Muscle of leg (tissue), 16 donors: ENCODE measurements at places on chromosomes 5 and 9.

DNA sequence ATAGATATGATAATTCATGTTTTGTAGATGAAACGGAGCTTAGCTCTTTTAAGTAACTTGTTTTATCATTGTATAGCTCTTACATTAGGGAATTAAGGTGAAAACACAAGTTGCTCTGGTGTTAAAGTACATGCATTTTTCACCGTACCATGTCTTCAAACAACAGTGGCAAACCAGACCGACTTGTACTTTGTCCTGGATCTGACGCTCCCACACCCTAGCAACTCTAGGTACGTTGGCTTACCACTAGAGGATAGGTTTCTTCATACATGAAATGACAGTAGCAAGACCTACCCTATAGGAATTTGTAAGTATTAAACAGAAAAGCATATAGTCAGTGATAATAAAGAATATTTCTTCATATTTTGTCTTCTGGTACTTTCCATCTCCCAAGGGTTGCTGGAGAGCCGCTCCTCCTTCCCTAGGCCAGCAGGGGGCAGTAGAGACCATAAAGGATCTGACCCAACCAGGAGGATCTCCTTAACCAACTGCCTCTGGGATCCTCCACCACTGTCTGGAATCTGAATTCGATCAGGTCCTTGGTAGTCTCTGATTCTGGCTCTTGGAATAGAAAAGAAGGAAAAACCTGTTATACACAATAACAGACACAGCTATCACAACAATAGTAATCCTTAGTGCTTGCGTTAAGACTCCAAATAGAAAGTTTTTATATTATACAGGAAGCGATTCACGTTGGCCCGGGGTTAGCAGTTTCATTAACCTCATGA lies 136.7 kb downstream of the CAVIN4 start:
- peak; percentile 64 for DNase-seq

DNA sequence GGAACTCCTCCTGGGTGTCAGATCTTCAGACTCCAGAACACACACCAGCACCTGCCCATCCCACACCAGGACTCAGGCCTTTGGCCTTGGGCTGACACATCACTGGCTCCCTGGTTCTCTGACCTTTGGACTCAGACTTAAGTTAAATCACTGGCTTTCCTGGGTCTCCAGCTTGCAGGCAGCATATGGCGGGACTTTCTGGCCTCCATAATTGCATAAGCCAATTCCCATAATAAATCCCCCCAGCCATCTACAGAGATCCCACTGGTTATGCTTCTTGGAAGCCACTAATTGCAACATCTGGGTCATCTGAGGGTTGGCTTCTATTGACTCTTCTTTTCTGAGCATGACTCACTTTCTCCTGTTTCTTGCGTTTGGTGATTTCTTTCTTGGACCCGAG lies 80.3 kb upstream of the SARDH start:
- DNase-seq, result no peak

DNA sequence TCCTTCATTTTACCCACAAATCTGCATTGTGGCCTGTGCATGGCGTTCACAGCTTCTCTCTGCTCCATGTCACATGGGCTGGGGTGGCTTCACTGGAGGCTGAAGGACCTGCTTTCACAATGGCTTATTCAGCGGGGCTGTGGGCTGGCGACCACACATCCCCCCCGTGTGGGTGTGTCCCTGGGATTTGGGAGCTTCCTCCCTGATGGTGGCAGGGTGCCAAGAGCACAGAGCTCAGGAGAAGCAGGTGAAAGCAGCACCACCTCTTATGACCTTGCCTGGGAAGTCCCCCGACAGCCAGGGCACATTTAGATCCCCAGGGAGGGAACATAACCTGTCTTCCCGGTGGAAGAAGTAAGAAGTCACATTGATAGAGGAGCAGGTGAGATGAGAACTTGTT lies 5.0 kb upstream of the MED10 start:
- DNase-seq, result no peak

- DNase-seq, result no peak
These were observed 58.2 kb downstream of the RFK start for GRCh38 chr9:76336027-76336426.

- no peak for DNase-seq
These were observed 33.1 kb upstream of the TRIM32 start for GRCh38 chr9:116654059-116654355.

DNA sequence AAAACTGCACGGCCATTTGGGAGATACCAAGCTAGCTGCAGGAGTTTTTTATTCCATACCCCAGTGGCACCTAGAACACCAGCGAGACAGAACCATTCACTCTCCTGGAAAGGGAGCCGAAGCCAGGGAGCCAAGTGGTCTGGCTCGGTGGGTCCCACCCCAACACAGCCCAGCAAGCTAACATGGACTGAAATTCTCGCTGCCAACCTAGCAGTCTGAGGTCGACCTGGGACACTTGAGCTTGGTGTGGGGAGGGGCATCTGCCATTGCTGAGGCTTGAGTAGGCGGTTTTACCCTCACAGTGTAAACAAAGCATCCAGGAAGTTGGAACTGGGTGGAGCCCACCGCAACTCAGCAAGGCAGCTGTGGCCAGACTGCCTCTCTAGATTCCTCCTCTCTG lies 108.9 kb upstream of the CHD1 start:
- no peak for DNase-seq

- DNase-seq, result no peak
These were observed 104.8 kb downstream of the VCAN start for GRCh38 chr5:83576341-83576740.

DNA sequence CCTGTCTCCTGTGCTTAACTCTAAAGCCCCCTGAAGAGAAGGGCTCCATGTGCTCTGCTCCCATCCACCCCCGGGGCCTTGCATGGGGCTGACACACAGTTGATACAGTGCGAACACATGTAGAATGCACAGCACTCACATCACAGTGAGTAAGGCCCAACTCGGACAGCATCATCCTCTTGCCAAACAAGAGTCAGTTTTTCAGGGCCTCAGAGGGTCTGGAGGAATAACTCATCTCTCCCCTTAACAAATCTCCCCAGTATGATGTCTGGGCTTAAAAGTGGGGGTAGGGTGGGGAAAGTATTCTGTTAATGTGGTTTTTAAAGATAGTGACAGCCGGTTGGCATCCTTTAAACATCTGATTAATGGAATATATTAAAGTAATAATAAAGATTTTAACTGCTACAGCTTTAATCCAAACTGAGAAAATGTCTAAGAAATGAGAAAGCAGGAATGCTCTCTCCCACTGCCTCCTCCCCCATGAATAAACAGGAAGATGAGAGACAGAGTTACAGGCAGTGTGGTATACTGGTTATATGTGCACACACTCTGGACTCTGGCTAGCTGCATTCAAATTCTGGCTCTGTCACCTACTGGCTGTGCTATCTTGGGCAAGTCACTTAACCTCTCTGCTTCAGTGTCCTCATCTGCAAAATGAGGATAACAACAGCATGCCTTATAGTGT lies 22.5 kb downstream of the APBA1 start:
- DNase-seq, result no peak

- peak; percentile 23 for DNase-seq
These were observed 269.7 kb downstream of the MLLT3 start for GRCh38 chr9:20352591-20352990.

DNA sequence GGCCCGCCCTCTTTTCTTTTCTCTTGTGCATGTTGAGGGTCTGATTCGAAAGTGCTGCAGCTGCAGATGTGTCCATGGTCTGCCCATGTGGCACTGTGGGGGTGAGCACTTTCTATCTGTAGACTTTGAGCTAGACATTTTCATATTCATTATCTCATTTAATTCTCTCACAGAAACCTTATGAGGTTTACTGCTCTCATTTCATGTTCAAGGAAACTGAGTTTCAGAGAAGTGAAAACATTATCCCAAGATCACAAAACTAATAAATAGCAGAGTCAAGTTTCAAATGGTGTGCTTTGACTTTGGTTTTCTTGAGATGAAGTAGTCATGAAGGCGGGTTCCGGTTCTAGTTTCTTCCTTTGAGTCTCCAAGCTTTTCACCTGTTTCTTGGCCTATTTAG lies 536.5 kb upstream of the ZNF462 start:
- no peak for DNase-seq

DNA sequence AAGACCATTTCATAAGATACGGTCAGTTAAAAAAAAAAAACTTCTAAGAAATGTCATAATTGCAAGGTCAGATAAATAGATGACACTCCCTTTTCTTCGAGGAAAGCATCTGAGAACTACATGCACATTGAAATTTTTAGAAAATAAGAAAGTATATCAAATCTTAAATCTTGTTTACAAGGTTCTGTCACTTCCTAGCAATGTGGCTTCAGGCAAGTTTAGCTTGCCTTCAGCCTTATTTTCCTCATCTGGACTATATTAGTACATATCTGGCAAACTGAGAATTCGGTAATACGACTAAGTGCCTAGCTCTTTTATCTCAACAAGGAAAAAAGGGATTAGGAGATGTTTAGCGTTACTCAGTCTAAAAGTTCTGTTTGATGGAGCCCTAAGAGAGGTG lies 32.5 kb upstream of the OR2K2 start:
- DNase-seq, result no peak

- DNase-seq, result peak; percentile 86
These were observed 574.7 kb upstream of the MEF2C start for GRCh38 chr5:89457411-89458331.

DNA sequence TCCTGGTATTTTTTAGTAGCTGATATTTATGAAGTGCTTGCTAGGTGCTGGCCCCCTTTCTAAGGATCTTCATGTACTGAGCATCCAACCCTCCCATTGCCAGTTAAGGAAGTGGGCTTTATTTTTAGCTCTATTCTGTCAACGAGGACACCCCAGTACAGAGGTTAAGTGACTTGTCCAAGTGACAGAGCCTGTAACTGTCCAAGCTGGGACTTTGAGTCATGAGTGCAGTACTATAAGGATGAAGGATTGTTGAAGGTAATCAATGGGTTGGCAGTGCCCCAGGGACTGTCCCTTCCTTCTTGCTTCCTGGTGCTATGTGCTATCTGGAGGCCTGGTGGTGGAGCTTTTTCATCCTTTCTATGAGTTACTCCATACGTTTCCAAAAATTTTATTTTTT lies 18.0 kb upstream of the FABP6 start:
- no peak for DNase-seq

DNA sequence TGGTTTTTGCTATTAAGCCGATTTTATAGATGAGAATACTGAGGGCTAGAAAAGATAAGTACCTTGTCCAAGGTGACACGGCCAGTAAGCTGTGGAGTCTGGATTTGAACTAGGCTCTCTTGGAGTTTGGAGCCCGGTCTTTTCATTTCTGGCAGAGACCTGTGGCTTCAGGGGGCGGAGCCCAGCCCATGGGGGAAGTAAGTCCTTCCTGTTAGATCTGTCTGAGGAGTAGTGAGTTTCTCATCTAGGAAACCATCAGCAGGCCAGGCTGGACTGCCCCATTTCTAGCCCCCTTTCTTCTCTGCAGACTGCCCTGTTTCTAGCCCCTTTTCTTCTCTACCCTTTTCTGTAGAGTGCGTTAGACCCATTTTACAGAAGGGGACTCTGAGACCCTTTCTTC lies 521 bp upstream of the PTGS1 start:
- DNase-seq, result no peak

DNA sequence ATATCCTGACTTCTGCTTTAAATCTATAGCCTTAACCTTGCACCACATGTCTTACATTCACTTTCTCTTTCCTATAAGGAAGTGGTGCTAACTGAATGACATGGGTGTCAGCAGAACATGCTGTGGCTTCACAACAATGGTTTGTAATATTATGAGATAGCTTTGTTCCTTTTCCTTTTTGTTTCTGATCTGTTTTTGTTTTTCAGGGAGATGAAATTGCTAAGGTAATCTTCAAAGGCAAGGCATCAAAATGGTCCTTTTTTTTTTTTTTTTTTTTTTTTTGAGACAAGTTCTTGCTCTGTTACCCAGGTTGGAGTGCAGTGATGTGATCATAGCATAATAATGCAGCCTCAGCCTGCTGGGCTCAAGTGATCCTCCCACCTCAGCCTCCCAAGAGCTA lies 53.6 kb upstream of the RANBP6 start:
- peak; percentile 27 for DNase-seq

- DNase-seq, result no peak
These were observed 192.4 kb downstream of the HSPA4 start for GRCh38 chr5:133244242-133244641.

GRCh38 chr9:17063535-17064135 lies 71.2 kb upstream of the CNTLN start:
- DNase-seq, result peak; percentile 46

GRCh38 chr9:35191105-35191504 lies 29.3 kb downstream of the UNC13B start:
- DNase-seq, result no peak

- DNase-seq, result no peak
These were observed 17.2 kb downstream of the TRIM14 start for GRCh38 chr9:98101868-98102273.

DNA sequence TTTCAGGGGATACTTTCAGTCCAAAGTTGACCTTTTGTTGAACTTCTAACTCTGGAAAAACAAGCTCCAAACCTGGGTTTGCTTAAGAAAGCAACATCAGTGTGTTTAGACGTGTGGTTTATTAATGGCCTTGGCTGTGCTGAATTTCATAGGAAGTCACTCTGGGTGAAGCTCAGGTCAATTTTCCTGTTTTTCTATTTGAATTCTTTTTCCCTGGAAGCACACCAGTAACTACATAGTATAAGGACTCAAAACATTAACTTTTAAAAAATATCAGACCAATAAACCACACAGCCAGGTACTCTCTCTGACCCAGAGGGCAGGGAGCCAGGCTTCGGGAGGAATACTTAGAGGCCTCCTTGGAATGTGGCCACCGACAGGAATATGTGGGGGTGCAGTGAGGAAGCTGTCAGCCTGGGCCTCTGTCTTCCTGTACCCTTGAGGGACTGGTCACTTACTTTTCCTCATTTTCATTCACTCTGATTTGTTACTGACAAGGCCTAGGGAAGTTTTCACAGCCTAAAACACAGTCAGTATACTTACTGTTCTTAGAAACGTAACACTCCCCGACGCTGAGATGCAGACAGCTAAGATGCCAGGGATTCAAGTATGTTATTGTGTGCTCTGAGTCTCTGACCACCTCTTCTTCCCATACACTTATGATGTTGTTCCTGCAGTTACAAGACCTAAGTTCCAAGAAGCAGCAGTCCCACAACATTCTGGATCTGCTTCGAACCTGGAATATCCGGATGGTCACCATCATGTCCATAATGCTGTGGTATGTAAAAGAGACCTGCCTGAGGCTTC lies 18.9 kb downstream of the SLC22A5 start:
- peak; percentile 87 for DNase-seq

GRCh38 chr5:79938468-79938867 lies 52.6 kb downstream of the MTX3 start:
- no peak for DNase-seq

- DNase-seq, result no peak
These were observed 233.9 kb downstream of the TLR4 start for GRCh38 chr9:117938086-117938485.

DNA sequence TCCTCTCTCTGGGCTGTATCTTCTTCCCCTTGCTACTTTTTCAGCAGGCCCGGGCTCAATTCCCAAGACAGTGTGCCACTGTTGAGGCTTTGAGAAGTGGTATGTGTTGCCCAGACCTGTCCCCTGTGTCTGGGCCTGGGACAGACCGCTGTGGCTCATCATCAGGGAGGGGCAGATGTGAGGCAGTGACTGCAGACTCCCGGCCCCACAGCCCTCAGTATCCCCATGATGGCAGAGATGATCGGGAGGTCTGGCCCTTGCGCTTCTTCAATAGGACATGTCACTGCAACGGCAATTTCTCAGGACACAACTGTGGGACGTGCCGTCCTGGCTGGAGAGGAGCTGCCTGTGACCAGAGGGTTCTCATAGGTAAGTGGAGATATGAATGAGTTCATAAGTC lies 828 bp downstream of the TYRP1 start:
- DNase-seq, result no peak

- DNase-seq, result no peak
These were observed 113.4 kb downstream of the TLE1 start for GRCh38 chr9:81575956-81576355.
